ENCODE measurements at places on chromosomes 2 and 18. TPM values are rescaled to one million over a fixed set of nuclear protein-coding genes. Genes with fewer than 3 reads are reported as not detected.

Gene RGPD3
- total RNA-seq = 1.0 TPM

Gene LIMS3
- 7.5 TPM for total RNA-seq

Gene DARS1
- 174 TPM for total RNA-seq

DNA sequence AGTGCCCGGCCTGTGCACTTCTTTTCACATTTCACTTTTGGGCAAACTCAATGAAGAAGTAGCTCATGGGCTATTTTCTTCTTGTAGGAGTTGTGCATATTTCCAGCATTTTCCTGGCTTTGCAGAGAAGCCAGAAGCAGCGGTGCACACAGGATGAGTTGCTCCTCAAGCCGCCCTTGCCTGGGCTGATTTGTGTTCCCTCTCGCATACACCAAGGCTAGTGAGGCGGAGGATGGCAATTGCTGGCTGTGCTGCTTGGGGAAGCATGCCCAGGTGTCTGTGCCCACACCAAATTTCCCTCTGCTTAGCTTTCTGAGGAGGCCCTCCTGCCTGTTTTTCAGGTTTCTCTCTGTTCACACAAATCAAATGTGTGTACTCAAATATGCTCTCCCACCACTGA, 85.4 kb upstream of the TMEM200C start:
- no peak for DNase-seq

DNA sequence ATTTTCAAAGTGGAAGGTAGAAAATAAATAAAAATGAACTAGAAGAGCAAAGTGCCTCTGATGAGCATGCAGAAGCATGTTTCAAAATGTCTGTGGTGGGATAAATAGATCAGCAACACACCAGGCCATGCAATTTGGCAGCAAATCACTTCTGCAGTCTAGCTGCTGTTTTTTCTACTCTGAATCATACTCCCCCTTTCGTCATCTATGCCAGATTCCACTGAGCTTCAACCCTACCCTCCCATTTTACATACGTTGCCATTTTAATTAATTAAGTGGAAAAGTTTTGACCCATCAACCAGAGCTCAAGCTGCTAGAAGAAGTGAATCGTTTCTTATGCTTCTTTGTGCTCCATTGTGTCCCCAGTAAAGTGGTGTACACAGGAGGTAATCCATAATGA, 79.3 kb downstream of the NRXN1 start:
- DNase-seq = peak; percentile 72
